ENCODE measurements at places on chromosomes 3 and 15.

DNA sequence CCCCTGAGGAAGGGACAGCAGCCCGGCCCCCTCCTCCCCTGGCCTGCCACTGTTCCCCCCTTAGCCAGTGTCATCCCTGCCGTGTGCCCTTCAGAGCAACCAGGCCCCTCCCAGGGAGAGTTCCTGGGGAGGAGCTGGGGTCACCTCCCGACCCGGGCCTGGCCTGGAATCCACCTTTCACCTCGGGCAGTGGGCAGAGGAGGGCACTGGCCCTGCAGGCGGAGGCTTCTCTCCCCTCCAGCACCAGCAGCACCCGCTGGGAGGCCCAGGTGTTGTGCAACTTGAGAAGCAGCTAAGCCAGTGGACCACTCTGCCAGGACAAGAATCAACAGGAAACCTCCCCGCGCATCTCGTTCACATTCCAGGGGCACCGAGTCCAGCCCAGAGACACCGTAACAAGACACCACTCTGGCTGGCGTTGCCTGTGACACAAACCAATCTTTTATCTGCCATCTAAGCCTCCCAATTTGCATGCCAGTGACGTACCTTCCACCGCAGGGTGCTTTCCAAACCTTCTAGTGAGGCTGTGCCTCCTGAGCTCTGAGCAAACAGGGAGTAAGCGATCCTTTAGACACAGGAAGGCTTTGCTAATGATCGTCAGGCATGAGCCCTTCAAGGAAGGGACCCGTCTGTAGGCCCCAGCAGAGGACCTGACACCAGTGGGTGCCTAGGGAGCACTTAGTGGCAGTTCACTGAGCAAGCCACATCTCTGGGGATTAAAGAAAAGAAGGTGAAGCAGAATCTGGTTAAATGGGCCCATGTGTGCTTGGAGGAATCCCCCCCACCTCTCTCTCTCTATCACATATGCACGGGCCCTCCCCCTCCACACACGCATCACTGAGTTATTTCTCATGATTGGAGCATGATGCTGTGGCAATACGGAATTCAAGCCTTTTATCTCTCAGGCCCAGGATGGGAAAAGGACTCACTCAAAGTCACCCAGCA, 98.9 kb upstream of the TLE3 start:
- peak; percentile 84 for DNase-seq

GRCh38 chr3:142664819-142665218, 59.0 kb upstream of the TRPC1 start:
- DNase-seq = no peak

GRCh38 chr15:74144153-74144775, 13.9 kb downstream of the ISLR2 start:
- no peak for DNase-seq

- peak; percentile 39 for DNase-seq
Observed at GRCh38 chr15:62066663-62067447, at the start of gene C2CD4A. TSS of gene C2CD4A (plus strand) at chr15:62066977. CDS start at chr15:62067614, 637 bp downstream.

DNA sequence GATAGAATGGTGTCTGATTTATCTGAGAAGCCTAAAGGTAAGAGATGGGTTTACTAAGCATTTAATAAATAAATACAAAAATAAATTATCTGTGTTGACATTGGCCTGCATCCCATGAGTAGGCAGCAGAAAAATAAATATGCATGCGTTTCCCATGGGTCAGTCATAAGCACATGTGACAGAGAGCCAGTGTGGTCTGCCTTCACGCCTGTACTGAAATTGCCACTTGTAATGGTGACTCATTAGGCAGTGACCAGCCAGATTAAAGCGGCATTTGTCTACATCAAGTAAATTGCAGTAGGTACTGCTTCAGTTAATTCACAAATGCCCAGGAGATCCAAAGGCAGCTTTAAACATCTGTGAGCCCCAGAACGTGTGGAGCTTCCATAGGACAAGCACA, 399.6 kb downstream of the NAALADL2 start:
- no peak for DNase-seq

DNA sequence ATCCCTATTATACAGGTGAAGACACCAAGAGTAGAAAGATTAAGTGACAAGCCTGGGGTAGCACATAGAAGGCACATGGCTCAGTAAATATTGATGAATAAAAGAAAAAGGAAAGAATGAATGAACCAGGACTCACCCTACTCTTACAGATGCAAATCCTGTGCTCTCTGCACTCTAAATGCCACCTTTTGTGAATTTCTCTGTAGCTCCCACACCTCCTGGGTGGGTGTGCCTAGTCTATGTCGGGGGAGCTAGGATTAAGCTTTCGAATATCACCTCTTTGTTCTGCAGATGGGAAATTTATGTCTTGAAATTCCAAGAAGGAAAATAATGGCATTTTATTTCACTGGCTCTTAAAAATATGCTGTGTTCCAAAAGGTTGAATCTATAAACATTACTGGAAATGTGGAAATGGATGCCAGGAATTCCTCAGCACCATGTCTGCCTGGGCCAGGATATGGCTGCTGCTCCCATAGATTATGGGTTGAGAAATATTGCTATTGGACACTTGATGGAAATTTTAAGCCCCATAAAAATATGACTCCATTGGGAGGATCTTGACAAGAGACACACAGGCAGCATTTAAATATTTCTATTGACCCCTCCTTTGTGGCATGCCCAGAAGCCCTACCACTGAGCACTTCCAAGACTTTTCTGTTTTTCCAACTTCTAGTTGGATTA, 43.3 kb downstream of the CCNB2 start:
- DNase-seq = no peak

DNA sequence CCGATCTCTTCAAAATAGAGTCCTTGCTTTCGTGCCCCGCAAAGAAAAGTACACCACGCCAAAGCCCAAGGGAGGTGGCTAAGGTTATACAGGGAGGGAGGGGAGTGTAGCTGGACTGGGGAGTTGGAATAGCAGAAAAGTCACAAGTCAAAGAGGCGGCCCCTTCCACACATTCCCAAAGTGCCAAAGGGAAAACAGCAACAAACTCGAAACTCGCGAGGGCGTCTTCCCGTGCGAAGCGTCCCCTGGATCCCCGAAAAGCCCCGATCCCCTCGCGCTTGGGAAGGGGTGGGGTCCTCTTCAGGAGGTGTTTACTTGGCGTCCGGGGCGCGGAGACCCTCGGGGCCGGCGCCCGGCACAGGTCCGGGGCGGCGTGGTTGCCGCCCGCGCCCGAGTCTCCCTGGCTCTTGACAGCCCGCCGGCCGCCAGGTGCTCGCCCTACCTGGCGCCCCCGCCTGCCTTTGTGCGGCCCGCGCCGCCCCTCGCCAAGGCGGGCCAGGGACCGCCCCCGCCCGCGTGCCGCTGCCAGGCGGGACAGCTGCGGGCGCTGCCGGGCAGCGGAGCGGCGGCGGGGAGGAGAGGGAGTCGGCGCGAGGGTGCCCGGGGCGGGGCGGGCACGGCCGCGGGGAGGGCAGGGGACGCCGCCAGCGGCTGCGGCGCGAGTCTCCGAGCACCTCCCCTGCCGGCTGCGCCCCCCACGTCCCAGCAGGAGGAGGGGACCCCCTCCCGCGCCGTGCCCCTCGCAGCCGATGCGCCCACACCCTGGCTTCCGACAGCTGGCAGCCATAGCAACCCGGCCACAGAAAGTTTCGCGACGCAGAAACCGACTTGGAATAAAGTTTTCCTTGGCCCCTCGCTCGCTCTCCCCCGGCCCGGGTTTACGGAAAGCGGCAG, 966 bp downstream of the MYO1E start:
- peak; percentile 59 for DNase-seq

GRCh38 chr15:77567202-77567601, 65.5 kb downstream of the LINGO1 start:
- DNase-seq = no peak

DNA sequence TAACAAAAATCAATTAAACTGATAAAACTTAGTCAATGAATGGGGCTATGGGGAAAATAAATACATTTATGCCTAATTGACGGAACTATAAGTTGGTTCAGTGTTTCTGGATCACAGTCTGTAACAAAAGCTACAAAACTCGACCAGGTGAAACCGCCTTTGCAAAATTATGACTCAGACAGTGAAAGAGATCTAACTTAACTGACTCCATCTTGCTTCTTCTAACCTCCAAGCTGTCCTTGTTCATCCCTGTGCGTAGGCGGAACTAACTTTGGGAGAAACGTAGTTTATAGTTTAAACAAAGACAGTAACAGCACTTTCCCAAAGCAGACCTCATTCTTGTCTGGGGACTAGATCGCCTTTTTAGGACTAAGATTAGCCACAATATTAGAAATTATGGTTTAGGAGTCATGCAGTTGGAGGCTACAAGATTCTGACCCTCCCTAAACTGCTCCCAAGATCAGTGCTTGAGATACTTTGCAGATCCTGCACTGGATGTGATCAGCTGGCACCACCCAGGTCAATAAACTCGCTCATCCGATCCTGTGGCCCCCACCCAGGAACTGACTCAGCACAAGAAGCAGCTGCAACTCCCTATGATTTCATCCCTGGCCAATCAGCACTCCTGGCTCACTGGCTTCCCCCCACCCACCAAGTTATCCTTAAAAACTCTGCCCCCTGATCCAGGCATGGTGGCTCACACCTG, 7.2 kb upstream of the MFGE8 start:
- no peak for DNase-seq

GRCh38 chr3:194871143-194871863, 185.6 kb downstream of the FAM43A start:
- DNase-seq = peak; percentile 59
